Naive thymus-derived CD8-positive, alpha-beta T cell (primary cell): ENCODE measurements at places on chromosomes 7 and 10.

DNA sequence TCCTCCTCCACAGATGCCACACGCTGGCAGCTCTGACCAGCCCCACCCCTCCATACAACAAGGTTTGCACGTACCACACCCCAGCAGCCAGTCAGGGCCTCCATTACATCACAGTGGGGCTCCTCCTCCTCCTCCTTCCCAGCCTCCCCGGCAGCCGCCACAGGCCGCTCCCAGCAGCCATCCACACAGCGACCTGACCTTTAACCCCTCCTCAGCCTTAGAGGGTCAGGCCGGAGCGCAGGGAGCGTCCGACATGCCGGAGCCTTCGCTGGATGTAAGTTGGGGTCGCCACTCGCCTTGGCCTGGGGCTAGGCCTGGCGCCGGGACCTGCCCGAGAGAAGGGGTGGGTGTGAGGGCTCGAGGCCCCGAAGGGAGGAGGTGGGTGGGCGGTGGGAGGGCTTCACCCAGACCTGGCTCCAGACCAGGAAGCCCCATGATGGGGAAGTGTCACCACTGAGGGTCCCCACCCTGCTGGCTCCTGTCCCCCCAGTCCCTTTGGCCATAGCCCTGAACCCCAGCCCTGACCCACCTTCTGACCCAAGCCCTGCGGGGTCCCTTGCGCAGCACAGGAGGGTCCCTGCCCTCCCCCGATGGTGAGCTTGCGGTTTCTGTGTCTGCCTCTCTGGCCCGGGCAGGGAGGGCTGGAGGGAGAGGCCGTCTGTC lies 36.2 kb upstream of the PPIF start:
- no peaks in the 10 kb centered on the region for H3K27me3 ChIP-seq
- no peak overlapping the region for H3K4me3 ChIP-seq
- H3K27ac ChIP-seq: peak overlapping the region; percentile 37
- DNase-seq: no peak
- H3K4me1 ChIP-seq: peaks cover 4% of the 10 kb centered on the region

DNA sequence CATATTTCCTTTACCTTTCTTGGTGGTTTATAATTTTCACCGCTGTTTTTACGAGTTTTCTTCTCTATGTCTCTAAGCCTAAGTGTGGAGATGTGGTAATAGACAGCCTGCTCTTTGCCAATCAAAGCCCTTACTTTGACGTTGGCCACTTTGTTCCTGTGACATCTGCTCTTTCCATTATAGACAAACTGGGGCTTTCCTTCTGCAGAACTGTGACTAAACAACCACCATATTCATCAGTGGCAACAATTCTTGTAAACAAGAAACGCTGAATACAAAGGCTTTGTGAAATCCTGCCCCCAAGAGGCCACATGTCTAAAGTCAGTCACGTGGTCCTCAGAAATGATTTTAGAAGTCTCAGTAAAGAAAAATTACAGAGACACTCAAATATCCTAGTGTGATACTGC lies 59.6 kb upstream of the CAPZA2 start:
- no peaks in the 10 kb centered on the region for H3K4me1 ChIP-seq
- H3K4me3 ChIP-seq: no peak overlapping the region
- no peaks in the 10 kb centered on the region for H3K36me3 ChIP-seq
- DNase-seq: no peak

DNA sequence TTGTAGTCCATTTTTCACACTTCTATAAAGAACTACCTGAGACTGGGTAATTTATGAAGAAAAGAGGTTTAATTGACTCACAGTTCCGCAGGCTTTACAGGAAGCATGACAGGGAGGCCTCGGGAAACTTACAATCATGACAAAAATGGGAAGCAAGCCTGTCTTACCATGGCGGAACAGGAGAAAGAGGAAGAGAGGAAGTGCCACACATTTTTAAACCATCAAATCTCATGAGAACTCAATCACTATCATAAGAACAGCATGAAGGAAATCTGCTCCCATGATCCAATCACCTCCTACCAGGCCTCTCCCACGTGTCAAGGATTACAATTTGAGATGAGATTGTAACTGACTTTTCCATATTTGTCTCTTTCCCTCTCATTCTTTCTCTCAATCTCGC lies 9.3 kb upstream of the PNPLA8 start:
- DNase-seq: no peak
- no peak overlapping the region for H3K4me3 ChIP-seq

DNA sequence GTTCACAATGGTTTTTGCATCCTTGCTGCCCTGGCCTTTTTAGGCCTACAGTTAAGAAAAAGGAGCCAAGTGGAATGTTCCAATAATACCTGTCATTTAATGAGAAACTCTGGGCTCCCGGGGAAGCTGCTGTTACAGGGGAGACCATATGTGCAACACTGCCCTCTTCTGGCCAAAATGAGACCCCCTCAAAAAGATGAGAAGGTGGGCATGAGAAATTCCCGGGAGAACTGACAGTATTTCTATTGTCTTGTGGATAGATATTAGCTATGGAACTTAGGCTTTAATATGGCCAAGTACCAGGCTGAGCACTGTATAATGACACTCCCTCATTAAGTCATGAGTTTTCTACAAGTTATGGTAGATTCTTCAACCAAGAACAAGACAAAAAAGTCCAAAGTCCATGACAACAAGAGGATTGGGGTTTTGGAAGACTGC lies 99.4 kb downstream of the CCDC3 start:
- no peaks in the 10 kb centered on the region for H3K4me1 ChIP-seq
- peak; percentile 39 for DNase-seq
- no peaks in the 10 kb centered on the region for H3K36me3 ChIP-seq
- no peak overlapping the region for H3K4me3 ChIP-seq

- H3K4me1 ChIP-seq: no peaks in the 10 kb centered on the region
- no peak overlapping the region for H3K27ac ChIP-seq
- no peak overlapping the region for H3K4me3 ChIP-seq
- peaks cover 7% of the 10 kb centered on the region for H3K27me3 ChIP-seq
- DNase-seq: no peak
- H3K36me3 ChIP-seq: no peaks in the 10 kb centered on the region
Measured at GRCh38 chr7:39248692-39249090, 271.0 kb downstream of the POU6F2 start.

- peaks cover 40% of the 10 kb centered on the region for H3K4me1 ChIP-seq
- H3K36me3 ChIP-seq: no peaks in the 10 kb centered on the region
- H3K27ac ChIP-seq: no peak overlapping the region
- no peaks in the 10 kb centered on the region for H3K27me3 ChIP-seq
- no peak overlapping the region for H3K4me3 ChIP-seq
Measured at GRCh38 chr10:12418725-12419261, 69.4 kb downstream of the CAMK1D start.

DNA sequence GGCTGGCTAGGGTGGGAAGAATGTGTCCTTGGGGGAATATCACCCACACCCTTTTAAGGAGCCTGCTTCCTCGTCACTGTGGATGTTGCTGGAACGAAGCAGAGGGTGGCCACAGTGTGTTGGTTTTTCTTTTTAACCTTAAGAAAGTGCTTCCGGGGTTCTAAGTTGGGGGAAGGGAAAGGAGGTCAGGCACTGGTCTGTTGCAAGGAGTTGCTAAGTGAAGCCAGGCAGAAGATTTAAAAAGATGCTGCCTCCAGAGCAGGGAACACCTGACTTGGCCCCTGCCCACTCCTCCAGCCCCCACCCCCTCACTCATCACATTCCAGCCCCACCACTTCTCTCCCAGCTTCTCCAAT lies 213.1 kb downstream of the EMX2 start:
- no peak for DNase-seq
- no peak overlapping the region for H3K27ac ChIP-seq
- H3K4me3 ChIP-seq: no peak overlapping the region
- no peaks in the 10 kb centered on the region for H3K4me1 ChIP-seq

GRCh38 chr7:99191869-99192596 lies 15.9 kb downstream of the KPNA7 start:
- H3K27me3 ChIP-seq: no peaks in the 10 kb centered on the region
- no peak overlapping the region for H3K27ac ChIP-seq
- no peak overlapping the region for H3K4me3 ChIP-seq
- no peak for DNase-seq
- peaks cover 4% of the 10 kb centered on the region for H3K36me3 ChIP-seq
- H3K4me1 ChIP-seq: no peaks in the 10 kb centered on the region

DNA sequence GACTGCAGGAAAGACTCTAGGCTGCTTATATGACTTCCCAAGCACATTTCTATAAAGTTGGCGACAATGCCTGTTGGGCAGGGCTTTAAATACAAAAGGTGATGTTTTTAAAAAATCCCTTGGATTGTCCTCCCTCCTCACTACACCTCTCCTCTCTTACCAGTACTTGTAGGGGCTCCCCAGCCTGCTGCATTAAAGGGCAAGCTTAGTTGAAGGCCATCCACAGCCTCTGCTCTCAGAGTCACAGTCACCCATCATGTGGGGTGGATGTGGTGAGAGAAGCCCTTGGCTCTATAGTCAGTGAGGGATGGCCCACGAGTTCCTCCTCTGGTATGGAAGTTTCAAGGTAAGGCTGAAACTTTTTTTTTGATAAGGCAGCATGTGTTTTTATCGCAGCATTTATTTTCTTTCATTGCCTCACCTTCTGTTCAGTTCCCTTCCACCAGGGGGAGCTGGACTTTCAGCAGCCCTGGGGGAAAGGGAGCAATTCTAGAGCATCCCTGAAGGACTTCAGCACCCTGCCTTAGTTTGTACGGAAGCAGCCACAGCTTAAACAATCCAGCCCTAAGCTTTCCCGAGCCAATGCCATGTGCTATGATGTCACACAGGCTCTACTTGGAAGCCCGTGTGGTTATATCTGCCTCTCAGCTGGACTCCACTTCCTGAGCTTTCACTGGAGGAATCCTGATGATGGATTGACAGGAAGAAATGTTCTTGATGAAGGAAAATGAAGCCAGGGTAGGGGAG lies 131.9 kb downstream of the CALCR start:
- no peaks in the 10 kb centered on the region for H3K36me3 ChIP-seq
- no peaks in the 10 kb centered on the region for H3K27me3 ChIP-seq
- no peak overlapping the region for H3K4me3 ChIP-seq
- no peak for DNase-seq
- H3K27ac ChIP-seq: no peak overlapping the region
- no peaks in the 10 kb centered on the region for H3K4me1 ChIP-seq

DNA sequence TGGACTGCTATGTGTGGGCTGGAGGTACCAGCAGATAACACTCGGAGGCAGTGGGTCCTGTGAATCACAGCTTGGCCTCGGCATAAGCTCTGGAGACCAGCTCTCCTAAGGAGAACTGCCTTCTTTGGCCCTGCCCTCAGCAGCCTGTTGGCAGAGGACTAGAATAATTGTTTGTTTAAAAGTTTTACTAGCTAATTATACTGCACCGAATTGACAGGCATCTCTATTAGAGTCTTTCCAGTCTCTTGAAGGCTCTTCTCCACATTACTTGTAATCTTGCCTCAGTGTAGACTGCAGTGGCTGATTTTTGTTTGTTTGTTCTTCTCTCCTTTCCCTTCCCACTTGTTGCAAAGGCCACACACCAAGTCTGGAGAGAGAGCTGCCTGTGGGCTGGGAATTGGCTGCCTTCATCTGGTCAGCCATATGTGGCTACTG lies 183.2 kb downstream of the AUTS2 start:
- H3K27me3 ChIP-seq: no peaks in the 10 kb centered on the region
- H3K4me3 ChIP-seq: no peak overlapping the region
- H3K27ac ChIP-seq: no peak overlapping the region
- no peaks in the 10 kb centered on the region for H3K36me3 ChIP-seq

DNA sequence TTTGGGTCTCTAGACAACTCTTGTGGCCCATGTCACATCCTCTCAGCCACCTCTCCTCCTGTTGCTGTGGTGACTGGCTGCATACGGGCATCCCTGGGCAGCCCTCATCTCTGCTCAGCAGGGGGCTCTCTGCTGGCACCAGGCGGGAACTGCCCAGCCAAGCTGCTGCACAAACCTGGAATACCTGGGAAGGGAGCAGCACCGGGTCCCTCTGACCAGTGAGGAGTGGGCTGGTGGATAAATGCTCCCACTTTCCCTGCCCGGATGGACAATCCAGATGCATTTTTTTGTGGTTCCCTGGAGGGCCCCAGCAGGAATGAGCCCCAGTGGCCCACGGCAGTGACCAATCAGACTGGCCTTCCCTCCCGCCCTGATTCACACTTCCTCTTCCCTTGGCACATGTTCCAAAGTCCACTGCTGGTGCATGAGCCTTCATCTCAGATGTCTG lies 21.9 kb downstream of the GRID1 start:
- no peaks in the 10 kb centered on the region for H3K36me3 ChIP-seq
- no peak overlapping the region for H3K4me3 ChIP-seq
- DNase-seq: no peak

DNA sequence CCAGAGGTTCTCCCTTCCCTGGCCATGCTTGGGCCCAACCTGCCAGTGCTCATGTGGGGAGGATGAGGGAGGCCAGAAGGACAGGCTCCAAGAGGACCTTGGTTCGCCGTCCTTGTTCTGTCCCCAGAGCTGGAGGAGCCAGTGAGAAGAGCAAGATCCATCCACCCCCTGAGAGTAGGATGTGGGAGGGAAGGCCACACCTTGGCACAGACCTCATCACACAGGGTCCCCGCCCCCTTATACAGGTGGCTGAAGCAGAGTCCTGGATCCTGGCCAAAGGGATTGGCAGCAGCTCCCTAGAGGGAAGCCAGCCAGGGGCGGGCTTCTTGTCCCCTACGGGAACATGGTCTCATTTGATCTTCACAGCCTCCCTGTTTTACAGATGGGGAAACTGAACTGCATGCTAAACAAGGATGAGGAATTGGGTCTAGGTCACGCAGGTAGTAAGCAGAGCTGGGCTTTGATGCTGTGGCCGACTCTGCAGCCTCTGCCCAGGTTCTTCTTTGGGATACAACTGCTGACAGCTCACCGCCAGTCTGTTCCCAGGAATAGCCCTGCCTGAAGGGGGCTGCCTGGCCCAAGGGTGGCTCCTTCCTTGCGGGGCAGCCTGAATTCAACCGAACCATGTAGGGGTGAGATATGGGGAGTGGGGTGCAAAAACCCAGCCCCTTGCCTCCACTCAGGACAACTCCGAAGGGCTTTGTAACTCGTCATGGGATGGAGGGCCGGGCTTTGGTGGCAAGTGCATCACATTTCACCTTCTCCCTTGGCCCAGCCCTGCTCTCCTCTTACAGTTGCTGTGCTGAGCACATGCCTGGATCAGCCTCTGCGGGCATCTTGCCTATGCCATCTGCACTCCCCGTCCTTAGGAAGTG lies 62.2 kb upstream of the KDM7A start:
- H3K27ac ChIP-seq: no peak overlapping the region
- no peaks in the 10 kb centered on the region for H3K36me3 ChIP-seq
- DNase-seq: no peak
- H3K4me1 ChIP-seq: peaks cover 7% of the 10 kb centered on the region

- H3K4me3 ChIP-seq: peak overlapping the region; percentile 61
- H3K27me3 ChIP-seq: peaks cover 89% of the 10 kb centered on the region
- H3K36me3 ChIP-seq: peaks cover 5% of the 10 kb centered on the region
- peak overlapping the region; percentile 25 for H3K27ac ChIP-seq
- peaks cover 42% of the 10 kb centered on the region for H3K4me1 ChIP-seq
Measured at GRCh38 chr7:28410628-28411531, 1.4 kb upstream of the CREB5 start.

DNA sequence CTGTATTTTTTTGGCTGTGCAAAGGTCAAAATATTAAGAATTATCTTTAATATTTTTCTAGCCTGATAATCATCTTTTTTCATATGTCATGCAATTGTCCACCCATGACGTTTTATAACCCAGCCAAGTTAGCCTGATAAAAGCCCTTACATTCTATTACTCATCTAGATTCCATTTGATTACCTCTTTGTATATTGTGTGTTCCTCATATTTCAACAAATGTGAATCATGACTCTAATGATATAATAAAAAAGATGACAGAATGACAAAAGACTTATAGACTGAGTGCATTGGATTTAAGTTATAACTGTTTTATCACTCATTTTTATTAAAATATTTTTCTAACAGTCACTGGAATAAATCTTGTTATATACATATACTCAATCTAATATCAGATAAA lies 1560.0 kb upstream of the LRRTM3 start:
- DNase-seq: no peak
- no peak overlapping the region for H3K4me3 ChIP-seq
- H3K36me3 ChIP-seq: no peaks in the 10 kb centered on the region
- H3K27ac ChIP-seq: no peak overlapping the region
